ENCODE measurements at places on chromosomes 11 and 22.
A peak's percentile ranks its signal among the peaks of the same experiment; 100 is the strongest.

GRCh38 chr22:22616636-22617035 lies 27.8 kb upstream of the GGTLC2 start:
- DNase-seq, result no peak

DNA sequence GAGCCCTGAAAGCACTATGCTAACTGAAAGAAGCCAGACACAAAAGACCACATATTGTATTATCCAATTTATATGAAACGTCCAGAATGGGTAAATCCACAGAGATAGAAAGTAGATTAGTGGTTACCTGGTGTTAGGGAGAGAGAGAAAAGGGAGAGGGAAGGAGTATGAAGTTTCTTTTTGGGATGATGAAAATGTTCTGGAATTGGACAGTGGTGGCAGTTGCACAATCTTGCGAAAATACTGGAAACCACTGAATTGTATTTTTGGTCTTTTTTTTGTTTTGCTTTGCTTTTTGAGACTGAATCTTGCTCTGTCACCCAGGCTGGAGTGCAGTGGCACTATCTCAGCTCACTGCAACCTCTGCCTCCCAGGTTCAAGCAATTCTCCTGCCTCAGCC lies 63.5 kb downstream of the MRTFA start:
- no peak for DNase-seq

DNA sequence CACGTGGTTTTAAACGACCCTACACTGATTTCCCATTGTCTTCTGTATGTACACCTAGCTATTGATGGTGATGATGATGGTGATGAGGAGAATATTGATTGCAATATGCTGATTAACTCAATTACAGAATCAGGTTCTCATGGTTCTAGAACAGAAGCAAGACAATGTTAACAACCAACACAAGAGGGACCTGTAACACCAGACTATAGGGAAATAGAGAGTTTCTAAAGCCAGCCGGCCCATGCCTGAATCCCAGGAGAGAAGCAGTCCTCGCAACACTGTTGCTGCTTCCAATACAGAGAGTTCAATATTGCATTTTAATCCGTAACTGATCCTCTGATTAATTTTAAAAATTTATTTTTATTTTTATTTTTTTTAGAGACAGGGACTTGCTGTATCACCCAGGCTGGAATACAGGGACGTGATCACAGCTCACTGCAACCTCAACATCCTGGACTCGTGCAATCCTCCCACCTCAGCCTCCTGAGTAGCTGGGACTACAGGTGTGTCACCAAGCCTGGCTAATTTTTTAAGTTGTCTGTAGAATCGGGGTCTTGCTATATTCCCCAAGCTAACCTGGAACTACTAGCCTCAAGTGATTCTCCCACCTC lies 22.2 kb upstream of the UBASH3B start:
- DNase-seq, result peak; percentile 41

GRCh38 chr22:39908737-39909136 lies 7.9 kb downstream of the GRAP2 start:
- no peak for DNase-seq

DNA sequence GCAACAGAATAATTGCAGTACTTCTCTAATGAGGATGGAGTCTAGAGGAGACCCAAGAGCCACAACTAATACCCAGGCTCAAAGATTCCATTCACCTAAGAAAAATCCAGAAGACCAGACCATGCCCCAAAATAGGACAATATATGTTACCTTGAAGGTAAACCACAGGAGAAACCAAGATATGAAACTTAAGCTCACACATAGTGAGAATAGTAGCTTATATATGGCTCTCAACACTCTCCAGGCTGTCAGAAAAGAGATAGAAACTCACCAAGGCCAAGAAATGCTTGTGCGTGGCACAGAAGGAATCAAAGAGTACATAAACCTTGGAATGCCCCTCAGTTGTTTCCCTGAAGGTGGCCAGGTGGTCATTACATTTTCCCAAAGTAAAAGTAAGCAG lies 9.1 kb downstream of the FAM111A start:
- no peak for DNase-seq

DNA sequence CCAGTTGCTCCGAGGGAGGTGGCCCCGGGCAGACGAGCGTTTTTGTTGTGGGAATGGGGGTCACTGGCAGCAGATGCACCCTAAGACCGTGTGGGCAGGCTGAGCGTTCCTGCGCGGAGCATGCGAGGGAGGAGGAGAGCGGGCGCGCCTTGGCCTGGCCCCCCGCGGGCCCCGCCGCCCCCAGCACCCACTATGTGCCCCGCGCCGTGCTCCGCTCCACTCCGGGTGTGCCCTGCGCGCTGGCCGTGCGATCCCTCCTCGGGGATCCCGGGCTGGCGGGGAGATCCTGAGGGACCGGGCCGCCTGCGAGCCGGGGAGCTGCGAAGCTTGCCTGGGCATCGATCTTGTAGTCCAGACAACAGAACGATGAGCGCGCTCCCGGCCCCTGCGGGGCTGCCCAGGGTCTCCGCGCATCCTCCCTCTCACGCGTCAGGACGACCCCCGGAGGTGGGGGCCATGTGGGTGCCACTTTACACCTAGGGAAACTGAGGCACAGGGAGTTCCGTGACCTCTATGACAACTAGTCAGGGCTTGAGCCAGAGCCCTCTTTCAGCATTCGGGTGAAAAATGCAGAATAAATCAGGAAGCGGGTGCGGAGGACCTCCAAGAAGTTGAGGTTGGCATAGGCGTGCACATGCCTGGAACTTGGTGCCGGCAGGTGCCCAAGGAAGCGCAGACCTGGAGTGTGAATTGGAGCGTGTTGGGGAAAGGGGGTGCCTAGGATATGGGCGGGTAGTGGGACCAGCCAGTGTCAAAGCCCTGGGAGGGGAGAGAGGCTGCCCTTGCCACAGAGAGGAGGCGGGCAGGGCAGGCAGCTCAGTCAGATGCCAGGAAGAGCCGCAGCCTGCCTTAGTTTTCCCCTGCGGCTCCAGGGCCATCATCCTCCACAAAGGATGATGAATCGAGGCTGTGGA lies 1.3 kb upstream of the KMT5B start:
- DNase-seq, result peak; percentile 43

DNA sequence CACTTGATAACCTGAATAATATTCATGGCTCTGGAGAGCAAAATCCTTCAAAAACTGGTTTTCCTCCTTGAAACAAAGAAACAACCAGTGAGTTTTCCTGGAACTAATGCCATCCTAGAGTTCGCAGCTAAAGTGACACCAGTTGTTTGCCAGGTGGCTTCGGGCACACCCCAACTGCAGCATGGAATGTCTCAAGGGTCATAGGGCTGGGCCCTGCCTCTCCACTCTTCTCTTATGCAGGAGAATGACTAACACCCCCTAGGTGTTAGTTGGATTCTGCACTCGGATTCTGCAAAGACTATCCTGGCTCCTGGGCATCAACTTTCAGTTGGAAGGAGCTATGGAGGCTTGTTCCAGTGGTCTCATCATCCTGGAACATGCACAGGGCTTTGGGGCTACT lies 98.8 kb downstream of the KIRREL3 start:
- no peak for DNase-seq

GRCh38 chr11:45282081-45282480 lies 4.1 kb downstream of the SYT13 start:
- DNase-seq, result no peak

DNA sequence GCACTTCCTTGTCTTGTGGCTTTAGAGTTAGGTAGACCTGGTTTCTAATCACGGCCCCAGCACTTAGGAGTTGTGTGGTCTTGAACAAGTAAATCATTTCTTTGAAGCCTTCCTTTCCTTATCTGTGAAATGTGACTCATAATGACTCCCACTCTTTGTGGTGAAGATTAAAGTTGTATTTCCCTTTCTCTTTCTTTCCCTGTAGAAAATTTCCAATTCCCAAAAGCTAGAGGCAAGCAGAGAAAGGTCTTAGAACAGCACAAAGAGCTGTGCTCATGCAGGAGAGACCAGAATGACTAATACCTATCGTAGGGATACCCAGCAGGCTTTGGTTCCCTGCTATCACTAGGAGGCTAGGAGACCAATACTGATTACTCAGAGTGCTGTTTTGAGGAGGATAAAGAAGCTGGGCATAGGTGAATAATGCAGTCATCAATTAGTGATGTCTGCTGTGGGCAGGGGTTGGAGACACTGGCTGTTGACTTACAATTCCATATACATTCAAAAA lies 270.7 kb upstream of the SYN3 start:
- no peak for DNase-seq

- DNase-seq, result no peak
These were observed 2.0 kb downstream of the OR52W1 start for GRCh38 chr11:6200975-6201374.

DNA sequence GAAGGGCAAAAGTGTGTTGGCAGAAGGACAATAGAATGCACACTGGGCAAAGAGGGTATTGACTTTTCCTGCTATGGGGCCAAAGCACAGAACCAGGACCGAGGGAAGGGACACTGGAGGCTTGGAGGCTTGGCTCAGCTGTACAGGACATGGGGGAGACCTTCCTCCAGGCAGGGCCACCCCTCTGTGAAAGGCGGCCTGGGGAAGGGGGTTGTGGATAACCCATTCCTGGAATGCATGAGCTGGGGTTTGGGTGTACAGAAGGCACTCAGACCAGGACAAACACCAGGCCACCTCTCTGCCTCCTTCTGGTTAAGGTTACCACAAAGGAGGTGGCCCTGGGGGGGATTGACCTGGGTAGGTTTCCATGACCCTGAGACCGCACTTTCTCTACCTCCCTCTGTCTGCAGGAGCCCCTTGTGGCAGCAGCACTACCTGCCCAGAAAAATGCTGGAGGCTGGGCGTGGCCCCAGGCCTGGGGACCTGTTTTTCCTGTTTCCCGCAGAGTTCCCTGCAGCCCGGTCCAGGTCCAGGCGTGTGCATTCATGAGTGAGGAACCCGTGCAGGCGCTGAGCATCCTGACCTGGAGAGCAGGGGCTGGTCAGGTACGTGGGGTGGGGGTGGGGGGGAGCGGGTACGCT lies 9.6 kb downstream of the P2RY2 start:
- DNase-seq, result peak; percentile 90

DNA sequence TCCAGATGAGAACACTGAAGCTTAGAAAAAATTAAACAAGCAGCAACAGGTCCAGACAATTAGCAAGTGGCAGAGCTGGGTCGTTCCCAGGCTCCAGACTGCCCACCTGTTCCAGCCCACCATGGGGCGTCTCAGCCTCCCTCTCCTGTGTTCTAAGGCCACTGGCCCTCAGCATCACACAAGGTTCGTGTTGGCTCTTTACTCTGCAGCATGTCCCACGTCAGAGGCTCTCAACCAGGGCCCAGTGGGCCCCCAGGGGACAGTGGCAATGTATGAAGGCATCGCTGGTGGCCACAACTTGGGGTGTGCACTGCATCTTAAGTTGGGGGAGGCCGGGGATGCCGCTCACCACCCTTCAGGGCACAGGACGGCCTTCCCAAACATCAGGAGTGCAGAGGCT lies 6.2 kb downstream of the PDGFB start:
- DNase-seq, result no peak

DNA sequence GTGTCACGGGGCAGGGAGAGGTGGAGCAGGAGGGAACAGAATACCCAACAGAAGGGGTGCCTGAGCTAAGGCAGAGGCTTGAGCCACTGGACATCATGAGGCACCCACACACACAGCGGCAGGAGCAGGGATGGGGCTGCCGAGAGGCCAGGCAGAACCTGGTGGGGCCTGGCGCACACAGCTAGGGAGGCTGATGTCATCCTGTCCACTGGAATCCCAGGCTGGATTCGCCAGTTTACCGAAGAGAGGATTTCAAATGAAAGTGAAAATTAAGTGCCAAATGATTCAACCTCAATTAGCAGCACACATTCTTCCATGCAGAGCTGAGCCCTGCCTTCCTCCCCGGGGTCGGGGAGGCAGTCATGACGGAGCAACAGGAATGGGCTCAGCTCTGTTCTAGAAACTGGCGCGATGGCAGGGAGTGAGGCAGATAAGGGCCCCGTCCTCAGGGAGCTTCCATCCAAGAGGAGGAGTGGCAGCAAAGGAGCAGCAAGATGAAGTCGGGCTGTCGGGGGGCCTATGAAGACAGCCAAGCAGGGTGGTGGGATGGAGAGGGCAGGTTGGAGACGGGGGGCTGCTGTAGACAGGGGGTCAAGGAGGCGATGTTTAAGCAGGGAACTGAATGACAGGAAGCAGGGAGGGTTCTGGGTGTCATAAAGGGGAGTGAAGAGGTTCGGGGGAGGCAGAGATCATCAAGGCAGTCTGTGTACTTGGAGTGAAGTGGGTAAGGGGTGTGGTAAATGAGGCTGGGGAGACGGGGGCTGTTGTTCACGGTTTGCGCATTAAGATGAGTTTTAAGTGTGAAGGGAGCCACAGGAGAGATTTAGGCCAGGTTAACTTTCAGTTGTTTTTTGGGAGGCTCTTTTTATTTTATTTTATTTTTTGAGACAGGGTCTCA lies 6.4 kb downstream of the RAC2 start:
- DNase-seq, result no peak

DNA sequence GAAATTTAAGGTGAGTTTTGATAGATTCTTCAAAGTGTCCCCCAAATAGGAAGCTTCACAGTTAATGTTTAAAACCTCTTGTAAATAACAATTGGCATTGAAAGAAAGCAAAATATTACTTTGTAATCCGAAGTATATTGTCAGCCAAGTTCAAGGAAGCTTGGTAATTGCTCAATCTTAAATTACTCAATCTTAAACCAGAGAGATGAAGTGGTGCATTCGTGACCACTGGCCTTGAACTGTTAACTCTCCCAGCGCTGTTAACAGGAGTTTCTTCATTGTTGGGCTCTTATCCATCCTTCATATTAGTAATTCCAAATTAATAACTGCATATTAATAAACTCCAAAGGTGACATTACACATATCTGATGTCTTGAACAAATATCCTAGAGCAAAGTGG lies 20.6 kb upstream of the FDX1 start:
- no peak for DNase-seq

All from H9 (cell line).